ENCODE measurements at places on chromosomes 5 and 9. TPM values are rescaled to one million over a fixed set of nuclear protein-coding genes. Genes with fewer than 3 reads are reported as not detected.

CDKN2B-AS1 gene
- total RNA-seq = 39.7 TPM

RANBP17 gene
- 7.9 TPM for total RNA-seq

SHISAL2B gene
- not detected for total RNA-seq

EQTN gene
- 1.1 TPM for total RNA-seq

- DNase-seq = no peak
Observed at GRCh38 chr5:14486996-14487896, 94.3 kb upstream of the OTULINL start.

GRCh38 chr9:109441296-109441695 lies 56.8 kb downstream of the PTPN3 start:
- DNase-seq = no peak

- DNase-seq = peak; percentile 50
Observed at GRCh38 chr5:149271716-149272563, at the start of gene AFAP1L1. AFAP1L1 (plus strand) TSS chr5:149271859; CDS start chr5:149271969, 110 bp downstream.

DNA sequence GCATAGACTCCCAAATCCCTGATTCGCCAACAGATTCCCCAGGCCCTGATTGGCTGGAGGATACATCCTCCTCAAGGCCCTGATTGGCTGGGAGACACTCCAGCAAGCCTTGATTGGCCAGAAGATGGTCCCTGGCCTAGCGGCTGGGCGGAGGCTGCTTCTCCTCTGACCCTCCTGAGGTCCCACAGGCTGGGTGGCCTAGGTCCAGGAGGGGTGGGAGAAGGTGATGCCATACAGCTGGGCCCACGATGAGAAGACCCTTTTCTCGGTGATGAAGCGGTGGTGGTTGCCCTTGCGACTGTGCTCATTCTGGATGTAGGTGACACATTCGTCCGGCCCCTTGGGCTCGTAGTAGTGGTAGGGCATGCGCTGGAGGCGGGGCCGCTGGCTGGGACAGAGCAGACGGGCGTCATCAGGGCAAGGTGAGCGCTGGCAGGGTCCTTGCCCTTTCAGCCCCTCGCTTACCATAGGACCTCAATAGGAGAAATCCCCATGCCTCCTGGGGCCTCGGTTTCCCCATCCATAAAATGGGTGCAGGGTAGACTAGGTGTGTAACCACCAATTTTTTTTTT lies 9.0 kb upstream of the AK1 start:
- no peak for DNase-seq

- DNase-seq = no peak
Observed at GRCh38 chr9:113398796-113399195, 2.3 kb downstream of the ALAD start.

DNA sequence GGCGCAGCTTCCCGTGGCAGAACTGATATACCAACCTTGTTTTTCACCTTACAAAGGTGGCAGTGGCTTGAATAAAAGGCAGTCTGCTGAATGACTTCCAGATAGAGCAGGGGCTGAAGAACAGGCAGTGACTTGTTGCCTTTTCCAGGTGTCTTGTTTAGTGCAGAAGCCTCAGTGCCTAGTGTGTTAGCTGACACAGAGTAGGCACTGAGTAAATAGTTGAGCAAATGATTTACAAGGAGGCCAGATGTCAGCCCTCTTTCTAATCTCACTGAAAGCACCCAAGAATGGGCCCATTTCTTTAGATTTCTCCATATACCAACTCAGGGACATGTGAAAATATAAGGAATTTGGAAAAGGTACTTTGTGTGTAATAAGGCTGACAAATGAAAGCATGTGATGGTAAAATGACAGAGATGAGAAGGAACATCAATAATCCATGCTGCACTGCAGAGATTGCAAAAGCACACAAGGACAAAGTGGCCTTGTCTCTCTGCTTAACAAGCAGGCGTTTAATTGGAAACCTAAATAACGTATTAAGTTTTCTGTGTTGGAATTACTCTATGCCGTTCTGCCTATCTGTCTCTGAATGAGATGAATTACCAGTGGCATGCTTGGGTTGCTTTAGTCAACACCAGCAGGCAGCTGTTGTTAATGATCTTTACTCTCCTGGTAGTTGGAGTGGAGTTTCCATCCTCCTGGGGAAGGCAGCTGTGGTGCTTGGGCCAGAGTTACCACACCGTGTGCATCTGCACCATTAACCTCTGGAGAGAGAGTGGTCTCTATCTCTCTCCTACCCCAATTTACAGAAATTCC lies 360.1 kb upstream of the C9orf72 start:
- no peak for DNase-seq

DNA sequence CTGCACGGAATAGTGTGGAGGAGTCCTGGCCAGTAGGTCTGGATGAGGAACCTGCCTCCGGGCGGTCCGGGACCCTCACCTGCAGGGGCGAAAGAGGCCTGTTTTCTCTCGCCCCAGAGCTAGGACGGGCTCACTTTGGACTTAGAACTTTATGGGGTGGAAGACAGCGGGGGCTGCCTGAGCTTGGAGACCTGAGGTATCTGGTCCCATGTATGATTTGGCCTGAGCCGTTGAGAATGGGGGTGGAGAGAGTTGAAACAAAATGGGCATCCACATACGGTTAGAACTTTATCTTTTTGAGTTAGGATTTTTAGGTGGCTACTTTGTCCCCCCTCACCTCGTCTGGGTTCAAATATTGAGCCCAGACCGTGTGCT lies 681 bp upstream of the ETF1 start:
- DNase-seq = no peak

DNA sequence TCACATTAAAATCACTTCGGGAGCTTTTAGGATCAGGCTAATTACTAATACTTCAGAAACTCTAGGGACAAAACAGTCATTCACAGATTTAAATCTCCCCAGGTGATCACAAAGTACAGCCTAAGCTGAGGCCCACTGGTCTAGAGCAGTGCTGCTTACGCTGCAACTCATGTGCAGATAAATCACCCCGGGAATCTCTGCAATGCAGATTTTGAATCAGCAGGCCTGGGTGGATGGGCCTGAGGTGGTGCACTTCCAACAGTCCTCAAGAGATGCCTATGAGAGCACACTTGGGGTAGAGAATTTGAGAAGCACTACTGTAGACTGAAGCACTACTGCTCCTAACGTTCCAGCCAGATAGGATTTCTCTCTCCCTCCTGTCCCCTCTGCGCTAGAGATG lies 28.4 kb downstream of the CSF1R start:
- no peak for DNase-seq

- DNase-seq = no peak
Observed at GRCh38 chr9:109037946-109038715, 24.8 kb upstream of the CTNNAL1 start.

All from colonic mucosa (tissue), 4 donors.